ENCODE measurements at places on chromosomes 12 and 14. TPM values are rescaled to one million over a fixed set of nuclear protein-coding genes. Genes with fewer than 3 reads are reported as not detected.

SOAT2 gene
- total RNA-seq, result not detected

OASL gene
- total RNA-seq, result 0.18 TPM

NANOG gene
- total RNA-seq, result not detected

EIF2B1 gene
- total RNA-seq, result 66.2 TPM

PARP11 gene
- 6.8 TPM for total RNA-seq

PRB2 gene
- not detected for total RNA-seq

GDF3 gene
- total RNA-seq, result not detected

CAPZA3 gene
- not detected for total RNA-seq

HSPA2 gene
- total RNA-seq, result 33.0 TPM

ARHGEF25 gene
- 36.2 TPM for total RNA-seq

NR1H4 gene
- not detected for total RNA-seq

FBLN5 gene
- total RNA-seq, result 20.4 TPM

KRT5 gene
- total RNA-seq, result not detected

CD69 gene
- not detected for total RNA-seq

TMED8 gene
- total RNA-seq, result 13.7 TPM

RASSF8 gene
- total RNA-seq, result 58.8 TPM

SLC25A47 gene
- total RNA-seq, result not detected

DHH gene
- total RNA-seq, result not detected

SDR9C7 gene
- total RNA-seq, result not detected

STAC3 gene
- not detected for total RNA-seq

TAMALIN gene
- 1.5 TPM for total RNA-seq

RNASE7 gene
- not detected for total RNA-seq

ZNF84 gene
- 29.0 TPM for total RNA-seq

REP15 gene
- 5.0 TPM for total RNA-seq

KRT6A gene
- not detected for total RNA-seq

CLEC1B gene
- not detected for total RNA-seq

LIN7A gene
- 9.9 TPM for total RNA-seq

TSPAN11 gene
- under 0.01 TPM for total RNA-seq

OTOGL gene
- under 0.01 TPM for total RNA-seq

PRR4 gene
- total RNA-seq, result 1.2 TPM

ZC3H10 gene
- total RNA-seq, result 5.3 TPM

RPGRIP1 gene
- total RNA-seq, result not detected

TMEM132D gene
- total RNA-seq, result not detected

MUCL1 gene
- not detected for total RNA-seq
